Omental fat pad (tissue), 4 donors: ENCODE measurements at places on chromosomes 3 and 15. TPM values are rescaled to one million over a fixed set of nuclear protein-coding genes. Genes with fewer than 3 reads are reported as not detected.

Gene SCG5
- total RNA-seq = not detected

Gene GP5
- total RNA-seq = not detected

Gene PLSCR5
- total RNA-seq = not detected

Gene CXCR6
- 2.5 TPM for total RNA-seq

Gene KLHL40
- total RNA-seq = not detected

Gene LRRC58
- 40.4 TPM for total RNA-seq

Gene CASR
- not detected for total RNA-seq

GRCh38 chr3:151630035-151630434 is 103.7 kb upstream of the AADACL2 start:
- no peak for DNase-seq

DNA sequence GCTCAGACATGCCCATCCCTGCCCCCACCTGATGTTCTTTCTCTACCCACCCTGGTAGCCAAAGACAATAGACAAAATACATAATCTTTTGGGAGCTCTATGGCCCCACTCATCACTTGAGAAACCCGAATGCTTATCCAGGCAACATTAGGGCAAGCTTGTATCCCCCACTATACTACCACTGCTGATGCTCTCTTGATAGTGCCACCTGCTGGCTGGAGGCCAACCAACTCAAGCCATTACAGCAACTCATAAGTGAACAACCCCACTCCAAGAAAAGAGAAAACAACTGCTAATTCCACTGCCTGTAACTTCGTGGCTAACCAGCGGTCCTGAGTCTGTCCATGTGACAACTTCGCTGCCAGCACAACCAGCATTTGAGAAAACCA is 342.5 kb upstream of the TGFBR2 start:
- no peak for DNase-seq

- peak; percentile 8 for DNase-seq
Measured at GRCh38 chr15:40245666-40246450, 7.0 kb downstream of the PAK6 start.

GRCh38 chr15:50143255-50143860 is 24.3 kb upstream of the ATP8B4 start:
- DNase-seq = no peak

DNA sequence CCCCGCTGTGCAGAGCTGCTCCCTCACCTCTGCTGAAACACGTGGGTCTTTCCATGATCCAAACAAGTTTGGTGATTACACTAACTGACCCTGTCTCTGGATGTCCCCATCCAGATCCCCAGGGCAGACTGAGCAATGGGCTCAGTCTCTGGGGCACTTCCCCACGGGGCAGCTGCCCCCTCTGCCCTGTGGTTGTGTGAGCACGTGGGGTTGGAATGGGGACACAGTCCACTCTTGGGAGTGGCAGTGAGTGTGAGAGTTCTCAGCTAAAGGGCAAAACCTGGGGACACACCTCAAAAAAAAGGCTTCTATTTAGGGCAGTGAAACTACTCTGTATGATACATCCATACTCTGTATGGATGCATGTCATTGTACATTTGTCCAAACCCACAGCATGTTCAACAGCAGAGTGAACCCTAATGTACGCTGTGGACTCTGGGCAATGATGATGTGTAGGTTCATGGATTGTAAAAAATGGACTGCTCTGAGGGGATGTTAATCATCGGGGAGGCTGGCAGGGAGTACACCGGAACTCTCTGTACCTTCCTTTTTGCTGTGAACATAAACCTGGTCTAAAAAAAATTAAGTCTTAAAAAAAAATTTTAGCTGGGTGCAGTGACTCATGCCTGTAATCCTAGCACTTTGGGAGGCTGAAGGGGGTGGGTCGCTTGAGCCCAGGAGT is 49.9 kb upstream of the BLM start:
- no peak for DNase-seq

DNA sequence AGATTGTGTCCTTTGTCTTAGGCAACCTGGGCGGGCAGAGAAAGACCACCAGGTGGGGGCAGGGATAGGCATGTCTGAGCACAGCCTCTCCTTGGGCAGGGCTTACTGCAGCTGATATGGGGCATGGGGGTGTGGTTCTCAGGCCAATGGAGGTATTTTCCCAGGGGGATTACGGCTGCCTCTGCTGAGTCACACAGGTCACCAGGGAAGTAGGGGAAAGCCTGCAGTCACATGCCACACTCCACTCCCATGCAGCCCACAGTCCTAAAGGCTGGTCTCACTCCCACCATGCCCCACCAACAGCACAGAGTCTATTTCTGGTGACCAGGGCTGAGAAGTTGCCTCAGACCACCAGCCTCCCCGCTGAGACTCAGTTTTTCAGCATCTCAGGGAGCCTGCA is 466.4 kb downstream of the DIPK2A start:
- no peak for DNase-seq

DNA sequence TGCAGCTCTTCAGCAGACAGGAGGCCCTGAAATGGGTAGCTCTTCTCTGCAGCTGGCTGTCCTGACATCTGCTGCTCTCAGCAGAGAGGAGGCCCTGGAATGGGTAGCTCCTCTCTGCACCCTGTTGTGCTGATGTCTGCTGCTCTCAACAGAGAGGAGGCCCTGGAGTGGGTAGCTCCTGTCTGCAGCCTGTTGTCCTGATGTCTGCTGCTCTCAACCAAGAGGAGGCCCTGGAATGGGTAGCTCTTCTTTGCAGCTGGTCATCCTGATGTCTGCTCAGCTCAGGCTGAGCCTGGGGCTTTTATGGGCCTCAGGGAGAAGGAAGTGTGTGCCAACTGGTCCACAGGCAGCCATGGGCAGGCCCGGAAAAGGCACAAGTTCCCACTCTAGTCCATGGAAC is 66.6 kb downstream of the PIK3CB start:
- DNase-seq = no peak

GRCh38 chr15:63573533-63573932 is 23.7 kb upstream of the FBXL22 start:
- DNase-seq = no peak

DNA sequence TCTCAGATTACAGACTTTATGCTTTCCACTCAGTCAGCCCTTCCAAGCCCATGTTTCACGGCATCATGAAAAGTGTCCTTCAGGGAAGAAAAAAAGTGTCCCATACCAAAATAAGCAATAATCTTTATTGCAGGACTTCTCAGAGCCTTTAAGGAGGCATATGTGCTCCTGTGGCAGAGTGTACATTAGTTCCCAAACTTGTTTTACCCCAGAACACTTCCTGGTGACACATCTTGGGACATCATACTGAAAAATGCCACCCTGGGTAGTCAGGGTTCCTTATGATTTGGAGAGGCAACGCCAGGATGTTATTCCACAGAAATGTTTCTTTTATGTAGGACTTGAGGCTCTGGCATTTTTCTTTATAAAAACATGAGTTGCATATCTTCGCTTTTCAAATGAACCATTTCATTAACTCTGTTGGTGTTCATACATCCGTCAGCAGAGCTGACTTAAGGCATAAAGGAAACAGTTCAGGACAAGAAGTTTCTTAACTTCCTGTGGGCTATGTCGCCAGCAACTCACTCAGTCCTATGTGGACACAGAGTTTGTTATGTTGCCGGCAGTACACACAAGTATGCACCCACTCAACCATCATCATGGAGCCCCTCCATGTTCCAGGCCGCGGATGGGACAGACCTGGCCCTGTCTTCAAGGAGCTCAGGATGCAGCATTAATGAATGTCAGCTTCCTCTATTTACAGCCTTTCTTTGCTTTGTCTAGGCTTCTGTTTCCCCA is 63.8 kb downstream of the CASR start:
- DNase-seq = no peak

- DNase-seq = no peak
Measured at GRCh38 chr3:67635257-67635656, 19.2 kb downstream of the SUCLG2 start.

GRCh38 chr3:120473389-120473788 is 22.6 kb upstream of the FSTL1 start:
- no peak for DNase-seq

DNA sequence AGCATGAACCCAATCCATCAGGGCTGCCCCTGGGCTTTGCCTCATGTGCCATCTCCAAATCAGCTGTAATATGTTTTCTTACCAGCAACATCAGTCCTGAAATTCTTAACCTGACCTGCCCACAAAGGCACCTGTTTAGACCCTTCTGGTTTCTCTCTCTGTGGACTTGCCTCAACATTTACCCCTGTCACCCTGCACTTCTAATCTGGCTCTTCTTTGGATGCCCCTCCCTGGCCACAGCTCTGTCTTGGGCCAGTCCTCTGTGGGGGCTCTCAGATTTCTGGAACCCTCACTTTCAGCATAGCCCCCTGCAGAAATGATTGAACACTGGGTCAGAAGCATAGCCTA is 168.7 kb upstream of the STAC start:
- no peak for DNase-seq

DNA sequence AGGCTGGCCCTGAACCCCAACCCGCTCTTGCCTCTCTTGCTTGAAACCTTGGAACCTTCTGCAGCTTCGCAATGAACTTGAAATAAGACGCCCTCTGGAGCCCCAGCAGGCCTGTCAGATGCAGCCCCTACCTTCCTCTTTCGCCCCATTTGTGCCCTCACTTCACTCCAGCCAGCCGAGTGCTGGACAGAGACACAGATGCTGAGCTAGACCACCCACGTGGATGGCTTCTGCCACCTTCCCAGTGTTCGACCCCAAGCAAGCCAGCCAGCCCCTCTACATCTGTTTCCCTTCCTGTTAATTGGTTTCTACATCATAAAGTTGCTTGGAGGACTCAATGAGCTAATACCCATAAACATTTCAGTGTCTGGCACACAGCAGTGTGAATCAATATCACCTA is 23.8 kb upstream of the SNRPA1 start:
- DNase-seq = no peak

- DNase-seq = no peak
Measured at GRCh38 chr3:13015286-13016082, 57.7 kb downstream of the IQSEC1 start.

GRCh38 chr15:77521206-77521605 is 100.5 kb downstream of the HMG20A start:
- DNase-seq = no peak

DNA sequence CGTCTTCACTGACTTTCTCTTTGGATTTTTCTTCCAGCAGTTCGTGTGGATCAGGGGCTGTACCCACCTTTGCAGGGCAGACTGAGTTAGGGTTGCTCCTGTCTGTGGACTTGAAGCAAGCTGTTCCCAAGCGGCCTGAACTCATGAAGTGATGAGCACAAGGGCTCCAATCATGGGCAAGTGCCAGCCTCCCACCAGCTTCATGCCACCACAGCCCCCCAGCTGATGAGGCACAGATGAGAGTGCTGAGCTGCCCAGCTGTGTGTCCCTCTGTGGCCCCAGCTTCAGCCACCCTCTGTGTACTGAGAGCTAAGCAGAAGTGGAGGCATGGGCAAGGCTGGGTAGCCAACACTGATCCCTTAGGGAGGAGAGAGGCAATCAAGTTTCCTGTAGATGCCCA is 3.3 kb upstream of the PLCB2 start:
- no peak for DNase-seq

DNA sequence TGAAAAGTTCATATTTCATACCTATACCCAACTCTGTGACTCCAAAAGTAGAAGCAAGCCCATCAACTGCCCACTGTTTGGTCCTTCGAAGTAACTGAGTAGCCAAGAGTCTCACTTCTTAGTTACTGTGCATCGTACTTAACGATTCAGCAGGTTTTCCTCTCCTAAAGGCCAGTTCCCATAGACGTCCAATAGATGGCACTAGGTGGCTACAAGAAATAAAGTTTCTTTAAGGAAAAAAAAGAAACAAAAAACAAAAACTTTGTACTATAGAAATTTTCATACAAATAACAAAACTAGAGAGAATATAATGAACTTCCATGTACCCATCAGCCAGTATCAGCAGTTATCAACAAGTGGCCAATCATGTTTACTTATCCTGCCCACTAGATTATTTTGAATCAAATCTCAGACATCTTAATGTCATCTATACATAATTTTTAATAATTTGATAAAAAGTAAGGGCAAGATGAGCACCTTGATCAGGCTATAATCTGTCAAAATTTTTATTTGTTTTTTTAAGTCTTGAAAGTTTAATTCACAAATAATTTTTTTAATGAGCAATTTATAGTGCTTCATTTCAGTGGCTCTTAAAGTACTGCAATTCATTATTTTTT is 63.8 kb upstream of the ACP3 start:
- no peak for DNase-seq
